Large intestine (tissue), 12 donors: ENCODE measurements at places on chromosomes 6 and 20. TPM values are rescaled to one million over a fixed set of nuclear protein-coding genes. Genes with fewer than 3 reads are reported as not detected.

- DNase-seq = no peak
Observed at GRCh38 chr20:18001131-18001921, 32.5 kb downstream of the MGME1 start.

- no peak for DNase-seq
Observed at GRCh38 chr20:7967199-7967844, 27.1 kb upstream of the HAO1 start.

- no peak for DNase-seq
Observed at GRCh38 chr20:58810116-58810878, 40.4 kb downstream of the GNAS-AS1 start.

Gene SF3B5
- polyA plus RNA-seq = 139 TPM

Gene ELOVL2
- polyA plus RNA-seq = 6.7 TPM

Gene SEC63
- polyA plus RNA-seq = 67.0 TPM
